Effector memory CD4-positive, alpha-beta T cell (primary cell): ENCODE measurements at places on chromosomes 1 and 21.

- no peak for DNase-seq
Measured at GRCh38 chr1:86150553-86151055, 6.0 kb downstream of the COL24A1 start.

DNA sequence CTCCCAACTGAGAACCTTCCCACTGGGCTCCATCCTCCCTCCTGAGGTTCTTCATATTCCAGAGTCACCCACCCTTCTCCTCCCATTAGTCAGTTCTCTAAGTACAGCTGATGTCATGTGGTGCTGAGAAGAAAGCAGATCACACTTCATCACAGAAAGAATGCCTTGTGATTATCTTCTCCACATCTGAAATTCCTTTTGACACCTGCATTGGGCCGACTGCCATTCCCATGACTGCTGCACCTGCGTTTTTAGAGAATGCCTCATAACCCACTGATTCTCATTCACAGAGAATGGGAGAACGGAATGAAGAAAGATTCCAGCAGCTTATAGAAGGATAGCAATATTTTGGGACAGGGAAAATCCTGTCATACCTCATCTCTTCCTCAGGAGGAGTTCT lies 14.3 kb downstream of the LEPR start:
- DNase-seq = no peak

DNA sequence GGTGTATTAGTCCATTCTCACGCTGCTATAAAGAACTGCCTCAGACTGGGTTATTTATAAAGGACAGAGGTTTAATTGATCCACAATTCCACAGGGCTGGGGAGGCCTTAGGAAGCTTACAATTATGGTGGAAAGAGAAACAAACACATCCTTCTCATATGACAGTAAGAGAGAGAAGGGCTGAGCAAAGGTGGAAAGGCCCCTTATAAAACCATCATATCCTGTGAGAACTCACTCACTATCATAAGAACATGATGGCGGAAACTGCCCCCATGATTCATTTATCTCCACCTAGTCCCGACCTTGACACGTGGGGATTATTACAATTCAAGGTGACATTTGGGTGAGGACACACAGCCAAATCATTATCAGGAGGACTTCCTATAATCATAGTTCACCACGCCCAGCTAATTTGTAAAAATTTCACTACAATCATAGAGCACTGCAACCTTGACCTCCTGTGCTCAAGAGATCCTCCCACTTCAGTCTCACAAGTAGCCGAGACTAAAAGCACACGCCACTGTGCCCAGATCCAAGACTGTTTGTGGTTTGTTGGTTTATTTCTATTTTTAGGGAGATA lies 164.9 kb downstream of the RERE start:
- no peak for DNase-seq

DNA sequence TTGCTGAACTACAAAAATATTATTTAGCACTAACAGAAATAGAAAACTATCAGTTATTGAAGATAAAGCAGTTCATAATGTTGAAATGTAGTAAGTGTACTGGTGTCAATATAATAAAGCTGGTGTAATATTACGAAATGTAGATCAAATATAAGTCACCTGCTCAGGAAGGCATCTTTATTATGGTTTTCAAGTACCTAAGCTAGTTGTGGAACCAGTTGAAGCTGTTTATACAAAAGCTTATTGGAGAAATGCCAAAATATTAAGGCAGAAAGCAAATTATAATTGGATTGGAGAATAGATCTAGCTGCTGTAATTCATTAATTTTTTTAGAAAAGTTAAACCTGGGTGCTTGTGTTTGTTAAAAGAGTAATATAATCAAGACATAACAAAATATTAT lies 6.2 kb upstream of the MARK1 start:
- no peak for DNase-seq

GRCh38 chr1:1243266-1243660 lies 3.3 kb downstream of the C1QTNF12 start:
- DNase-seq = no peak

DNA sequence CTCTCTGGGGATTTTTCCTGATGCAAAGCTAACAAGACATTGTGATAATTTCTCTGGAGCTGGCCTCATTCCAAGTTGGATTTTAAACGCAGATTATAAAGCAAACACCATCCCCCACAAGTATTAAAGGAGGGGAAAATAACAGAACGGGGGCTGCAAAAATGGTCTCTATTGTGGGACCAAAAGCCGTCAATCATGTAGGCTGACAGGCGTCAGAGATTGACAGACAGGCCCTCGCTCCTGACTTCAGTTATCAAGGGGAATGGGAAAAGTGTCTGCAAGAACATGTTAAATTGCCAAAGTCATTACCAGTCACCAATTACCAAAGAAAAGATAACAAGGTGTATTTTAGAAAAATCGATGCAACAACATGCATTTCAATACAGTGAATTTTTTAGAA lies 307.4 kb upstream of the POU3F1 start:
- no peak for DNase-seq

DNA sequence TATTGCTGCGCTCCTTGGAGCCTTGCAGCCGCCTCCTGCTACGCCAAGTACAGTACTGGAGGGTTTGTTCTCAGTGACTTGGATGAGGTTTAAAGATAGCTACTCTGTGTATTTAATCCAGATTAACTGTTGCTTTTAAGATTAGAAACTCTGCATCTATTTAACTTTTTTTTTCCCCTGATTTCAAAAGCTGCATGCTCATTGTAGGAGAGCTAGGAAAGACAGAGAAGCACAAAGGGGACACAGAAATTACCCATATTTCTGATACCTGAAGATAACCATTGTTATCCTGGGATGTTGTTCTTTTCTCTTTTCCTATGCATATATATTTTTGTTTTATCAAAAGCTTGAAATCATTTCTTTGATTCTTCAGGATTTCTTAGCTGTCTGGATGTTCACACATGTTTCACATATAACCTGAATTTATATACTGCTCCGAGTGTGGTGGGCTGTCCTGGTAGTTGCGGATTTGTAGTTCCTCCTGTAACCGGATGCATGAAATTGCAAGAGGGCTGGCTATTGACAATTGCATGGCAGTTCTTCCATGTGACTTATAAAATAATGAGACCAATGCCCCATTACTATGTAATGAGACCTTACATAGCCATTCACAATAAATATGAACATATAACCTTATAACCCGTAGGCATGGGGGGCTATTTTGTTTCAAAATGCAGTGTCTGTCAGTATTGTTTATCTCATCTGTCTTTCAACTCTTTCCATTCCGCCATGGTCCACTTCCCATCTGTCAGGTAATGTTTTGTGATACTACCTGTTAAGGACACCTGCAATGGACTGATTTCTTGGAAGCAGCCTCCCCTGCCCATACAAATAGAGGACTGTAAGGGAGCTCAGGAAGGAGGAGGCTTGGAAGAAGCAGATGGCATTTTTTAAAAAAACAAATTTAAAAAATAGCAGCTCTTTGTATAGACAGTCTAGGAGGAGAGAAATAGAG lies 1.4 kb downstream of the RAVER2 start:
- no peak for DNase-seq

- peak; percentile 54 for DNase-seq
Measured at GRCh38 chr1:229258031-229258756, 12.7 kb upstream of the RAB4A start.

- DNase-seq = no peak
Measured at GRCh38 chr1:52955129-52955970, 28.3 kb downstream of the SCP2 start.

GRCh38 chr1:114986286-114986685 lies 43.3 kb upstream of the TSHB start:
- no peak for DNase-seq

- DNase-seq = no peak
Measured at GRCh38 chr1:233998891-233999290, 94.4 kb downstream of the SLC35F3 start.

DNA sequence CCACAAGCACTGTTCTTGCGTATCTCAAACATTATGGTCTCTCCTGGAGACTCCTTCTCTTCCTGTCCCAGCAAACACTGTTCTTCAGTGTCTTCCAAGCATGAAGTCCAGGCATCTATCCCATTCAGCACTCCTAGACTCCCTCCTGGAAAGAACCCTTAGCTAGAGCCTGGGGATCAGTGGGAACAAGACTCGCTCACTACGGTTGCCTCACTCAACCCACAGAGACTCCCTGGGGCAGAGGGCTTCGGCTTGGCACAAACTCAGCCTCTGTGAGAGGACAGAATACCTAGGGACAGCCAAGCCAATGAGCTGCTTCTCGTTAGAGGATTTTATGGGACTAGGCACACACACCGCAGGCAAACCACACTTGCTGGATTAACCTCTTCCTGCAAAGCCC lies 86.5 kb upstream of the IPO9 start:
- no peak for DNase-seq

DNA sequence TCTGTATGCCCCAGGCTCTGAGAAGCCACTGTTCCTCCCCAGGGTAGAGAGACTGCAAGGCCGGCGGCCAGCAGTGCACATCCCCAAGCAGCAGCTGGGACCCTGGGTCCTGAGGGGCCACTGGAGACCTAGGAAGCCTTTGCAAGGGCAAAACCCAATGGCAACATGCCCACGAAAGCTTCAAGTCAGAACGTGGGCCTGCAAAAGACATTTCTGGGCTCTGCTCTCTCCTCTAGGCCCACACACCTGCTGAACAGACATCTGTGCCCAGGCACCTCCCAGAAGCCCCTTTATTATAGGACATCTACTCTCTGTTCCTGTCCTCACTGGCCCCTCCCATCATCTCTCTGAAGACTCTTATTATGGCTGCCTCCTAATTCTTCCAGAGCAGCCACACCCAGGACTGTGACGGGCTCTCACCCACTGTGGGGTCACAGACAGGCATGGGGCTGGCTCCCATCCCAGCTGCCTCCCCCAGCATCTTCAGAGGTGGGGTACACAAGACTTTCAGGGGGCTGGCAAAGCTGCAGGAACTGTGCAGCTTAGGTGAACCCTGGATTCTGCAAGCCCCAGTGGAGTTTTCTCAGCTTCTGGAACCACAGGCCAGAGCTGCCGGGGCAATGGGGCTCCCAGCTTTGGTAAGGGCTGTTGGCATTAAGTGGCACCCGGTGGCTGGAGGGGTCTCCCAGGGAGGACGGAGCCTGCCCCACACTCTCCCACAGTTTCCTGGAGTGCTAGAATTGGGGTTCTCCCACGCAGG lies 12.6 kb downstream of the TRIM11 start:
- DNase-seq = no peak

GRCh38 chr1:172898866-172899265 lies 151.9 kb downstream of the TNFSF18 start:
- DNase-seq = no peak

DNA sequence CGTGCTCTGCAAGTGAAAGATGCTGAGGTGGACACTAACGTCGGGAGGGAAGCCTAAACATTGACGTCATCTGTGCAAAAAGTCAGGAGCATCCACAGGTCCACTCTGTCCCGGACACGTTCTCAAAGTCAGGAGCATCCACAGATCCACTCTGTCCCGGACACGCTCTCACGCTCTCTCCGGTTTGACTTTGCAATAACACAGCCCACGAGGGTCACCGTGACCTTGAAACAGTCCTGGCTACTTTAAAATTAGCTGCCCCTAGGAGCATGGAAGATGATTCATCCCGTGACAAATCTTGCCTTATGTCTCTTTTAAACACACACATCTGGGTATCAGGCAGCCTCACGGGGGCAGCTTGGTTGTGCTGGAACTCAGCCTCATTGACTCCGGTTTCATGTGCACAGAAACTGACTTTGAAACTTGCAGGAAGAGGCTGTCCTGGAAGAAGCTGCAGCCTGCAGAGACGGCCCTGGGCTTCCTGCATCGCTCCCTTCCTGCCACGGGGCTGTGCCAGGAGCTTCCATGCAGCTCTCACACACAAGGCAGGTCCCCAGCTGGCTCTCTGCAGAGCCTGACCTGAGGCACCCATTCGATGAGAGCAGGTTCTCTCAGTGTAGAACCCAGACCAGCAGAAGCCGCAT lies 18.1 kb upstream of the COL18A1 start:
- DNase-seq = no peak

- DNase-seq = no peak
Measured at GRCh38 chr1:157167437-157167836, 29.2 kb upstream of the ETV3 start.

DNA sequence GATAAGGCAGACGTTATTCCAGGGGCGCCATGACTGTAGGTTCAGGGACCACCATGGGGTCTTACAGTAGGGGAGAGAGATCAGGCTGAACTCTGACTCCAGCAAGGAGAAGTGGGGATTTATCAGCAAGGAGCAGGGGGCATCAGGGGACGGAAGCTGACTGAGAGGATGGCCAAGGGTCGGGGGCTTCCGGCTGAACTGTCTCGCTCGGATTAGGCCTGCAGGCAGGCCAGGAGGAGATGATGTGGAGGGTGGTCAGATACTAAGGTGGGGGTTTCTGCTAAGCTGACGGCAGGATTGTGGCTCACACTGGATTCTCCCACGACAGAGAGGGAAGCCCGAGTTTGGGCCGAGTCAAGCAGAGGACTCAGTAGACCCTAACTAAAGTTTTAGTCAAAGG lies 186.9 kb upstream of the VAMP3 start:
- no peak for DNase-seq

DNA sequence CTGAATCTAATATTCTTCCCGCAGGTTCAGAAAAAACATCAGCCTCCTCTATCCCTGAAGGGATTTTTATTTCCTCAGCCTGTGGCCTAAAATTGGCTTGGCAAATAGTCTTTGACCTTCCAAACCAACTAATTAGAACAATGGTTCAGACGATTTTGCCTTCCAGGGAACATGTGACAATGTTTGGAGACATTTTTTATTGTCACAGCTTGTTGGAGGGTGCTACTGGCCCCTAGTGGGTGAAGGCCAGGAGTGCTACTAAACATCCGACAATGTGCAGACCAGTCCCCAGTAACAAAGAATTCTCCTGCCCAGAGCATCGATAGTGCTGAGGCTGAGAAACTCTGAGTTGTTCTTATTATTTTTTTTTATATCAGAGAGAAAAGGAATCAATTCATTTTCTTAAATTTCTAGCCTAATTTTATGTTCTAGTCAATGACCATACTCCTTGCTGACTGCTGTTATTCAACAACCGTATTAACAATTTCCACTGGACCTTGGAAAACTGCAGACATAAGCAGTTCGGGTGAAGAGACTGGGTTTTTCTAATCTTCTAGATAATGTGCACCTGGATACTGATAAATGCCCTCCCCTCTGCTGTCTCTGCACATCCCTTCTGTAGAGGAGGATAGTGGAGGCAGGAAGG lies 280.7 kb downstream of the LMX1A start:
- no peak for DNase-seq

- DNase-seq = no peak
Measured at GRCh38 chr1:153513023-153513422, 22.8 kb downstream of the S100A6 start.

DNA sequence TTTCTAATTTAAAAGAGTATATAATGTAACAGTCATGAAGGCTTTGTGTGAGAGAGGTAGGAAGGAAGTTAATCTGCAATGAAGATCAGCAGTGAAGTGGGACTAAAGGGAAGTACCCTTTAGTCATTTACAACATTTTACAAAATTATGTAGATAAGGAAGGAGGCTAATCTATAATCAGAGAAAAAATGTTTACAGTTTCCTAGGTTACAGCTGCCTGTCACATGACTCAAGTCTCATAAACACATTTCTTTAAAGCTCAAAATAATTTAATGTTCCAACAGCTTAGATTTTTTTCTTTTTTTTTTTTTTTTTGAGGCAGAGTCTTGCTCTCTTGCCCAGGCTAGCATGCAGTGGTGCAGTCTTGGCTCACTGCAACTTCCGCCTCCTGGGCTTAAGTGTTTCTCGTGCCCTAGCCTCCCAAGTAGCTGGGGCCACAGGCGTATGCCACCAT lies 26.2 kb upstream of the CAP1 start:
- DNase-seq = no peak

- no peak for DNase-seq
Measured at GRCh38 chr1:243837907-243838535, 12.0 kb downstream of the AKT3 start.
